ENCODE measurements at places on chromosomes 1 and 21.

GRCh38 chr1:6658359-6659060 lies 33.8 kb downstream of the THAP3 start:
- no peak for DNase-seq

GRCh38 chr1:231053493-231054162 lies 13.6 kb upstream of the FAM89A start:
- no peak for DNase-seq

DNA sequence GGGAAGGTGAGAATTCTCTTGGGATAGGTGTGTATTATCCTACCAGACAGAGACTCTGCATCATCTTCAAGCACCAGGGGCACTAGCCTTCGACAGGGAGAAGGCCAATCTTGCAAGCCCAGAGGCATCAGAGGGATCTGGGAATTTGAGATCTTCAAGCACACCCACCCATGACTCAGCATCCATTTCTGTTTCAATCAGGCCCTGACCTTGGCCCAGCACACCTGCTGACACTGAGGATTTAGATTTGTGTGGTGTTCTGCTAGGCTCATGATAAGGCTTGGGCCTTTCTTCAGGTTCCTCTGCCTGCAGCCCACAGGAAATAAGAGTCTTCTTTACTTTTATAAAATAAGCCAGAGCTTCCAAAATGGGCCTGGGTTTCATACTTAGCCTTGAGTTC lies 6.6 kb upstream of the PCP4 start:
- no peak for DNase-seq

DNA sequence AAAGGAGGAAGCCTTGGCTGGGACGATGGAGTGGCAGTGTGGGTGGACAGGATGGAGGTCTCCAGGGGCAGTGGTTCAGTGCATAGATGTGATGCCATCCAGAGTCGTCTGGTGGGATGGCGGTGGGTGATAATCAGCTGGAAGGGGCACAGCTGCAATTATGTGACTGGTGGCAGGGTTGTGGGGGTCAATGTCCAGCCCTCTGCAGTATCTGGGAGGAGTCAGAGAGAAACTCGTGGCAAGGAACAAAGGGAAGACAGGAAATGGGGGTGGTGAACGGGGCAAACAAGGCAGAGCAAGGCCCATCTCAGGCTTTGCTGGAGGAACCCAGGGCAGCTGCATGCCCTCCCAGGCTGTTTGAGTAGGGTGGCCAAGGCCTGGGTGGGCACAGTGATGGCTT lies 118.3 kb upstream of the USP24 start:
- DNase-seq, result no peak

DNA sequence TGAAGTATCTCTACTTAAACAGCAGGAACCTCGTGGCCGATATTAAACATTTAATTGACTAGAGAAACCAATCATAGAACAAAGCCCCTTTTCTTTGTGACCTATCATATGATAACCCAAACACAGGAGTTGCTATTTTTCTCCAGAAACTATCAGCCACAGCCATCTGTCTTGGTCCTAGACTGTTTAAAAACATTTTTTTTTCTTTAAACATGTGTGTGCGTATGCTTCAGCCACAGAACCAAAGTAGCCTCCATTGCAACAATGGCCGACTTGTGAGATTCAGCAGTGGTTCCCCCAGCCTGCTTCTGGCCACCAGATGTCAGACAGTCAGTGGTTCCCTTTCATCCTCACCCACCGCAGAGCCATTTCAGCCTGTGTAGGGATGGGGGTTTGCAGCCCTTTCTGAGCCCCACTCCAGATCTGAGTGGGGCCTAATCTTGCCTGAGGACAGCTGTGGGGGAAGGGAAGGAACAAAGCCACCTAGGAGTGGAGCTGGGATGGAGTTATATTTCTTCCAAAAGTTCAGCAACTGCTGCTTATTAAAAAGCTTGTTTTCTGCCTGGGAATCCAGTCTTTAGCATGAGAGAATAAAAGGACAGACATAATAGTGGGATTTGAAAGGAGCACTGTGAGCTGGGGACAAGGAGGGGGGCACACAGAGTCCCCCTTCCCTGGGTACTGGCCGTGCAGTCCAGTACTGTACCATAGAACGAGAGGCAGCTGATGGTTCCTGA lies 11.7 kb upstream of the IGSF3 start:
- DNase-seq, result no peak

- no peak for DNase-seq
Measured at GRCh38 chr1:93690341-93690740, 8.7 kb upstream of the BCAR3 start.

GRCh38 chr1:29826646-29827045 lies 590.3 kb downstream of the PTPRU start:
- DNase-seq, result no peak

DNA sequence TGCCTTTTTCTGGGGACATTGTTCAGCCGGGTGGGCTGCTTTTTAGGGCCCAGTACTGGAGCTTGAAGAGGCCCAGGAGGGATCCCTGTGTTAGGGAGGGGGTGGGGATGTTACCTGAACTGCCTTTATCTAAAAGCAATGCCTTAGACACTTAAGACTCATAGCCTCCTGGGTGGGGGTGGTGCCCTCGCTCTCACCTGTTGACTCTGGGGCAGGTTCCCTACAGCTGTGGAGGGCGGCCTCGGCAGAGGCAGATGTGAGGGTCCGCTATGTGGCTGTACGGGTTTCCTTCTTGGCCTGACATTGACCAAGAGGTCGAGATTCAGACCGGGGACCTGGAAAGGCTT lies 716 bp downstream of the INAVA start:
- DNase-seq, result no peak

GRCh38 chr1:8908388-8909151 lies 30.1 kb upstream of the ENO1 start:
- DNase-seq, result no peak

- no peak for DNase-seq
Measured at GRCh38 chr1:32536117-32536516, 3.1 kb upstream of the ZBTB8A start.

GRCh38 chr21:36821032-36821299 lies 122.1 kb downstream of the SIM2 start:
- no peak for DNase-seq

DNA sequence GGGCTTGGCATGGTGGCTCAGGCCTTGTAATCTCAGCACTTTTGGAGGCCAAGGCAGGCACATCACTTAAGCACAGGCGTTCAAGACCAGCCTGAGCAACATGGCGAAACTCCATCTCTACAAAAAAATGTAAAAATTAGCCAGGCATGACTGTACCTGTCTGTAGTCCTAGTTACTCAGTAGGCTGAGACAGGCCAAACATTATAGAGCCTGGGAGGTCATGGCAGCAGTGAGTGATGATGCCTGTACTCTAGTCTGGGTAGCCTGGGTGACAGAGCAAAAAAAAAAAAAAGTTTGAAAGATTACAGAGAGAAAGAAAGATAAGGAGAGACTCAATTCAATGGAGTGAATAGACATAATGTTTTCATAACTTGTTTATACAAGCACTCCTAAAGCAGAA lies 556.5 kb upstream of the BRINP3 start:
- no peak for DNase-seq

DNA sequence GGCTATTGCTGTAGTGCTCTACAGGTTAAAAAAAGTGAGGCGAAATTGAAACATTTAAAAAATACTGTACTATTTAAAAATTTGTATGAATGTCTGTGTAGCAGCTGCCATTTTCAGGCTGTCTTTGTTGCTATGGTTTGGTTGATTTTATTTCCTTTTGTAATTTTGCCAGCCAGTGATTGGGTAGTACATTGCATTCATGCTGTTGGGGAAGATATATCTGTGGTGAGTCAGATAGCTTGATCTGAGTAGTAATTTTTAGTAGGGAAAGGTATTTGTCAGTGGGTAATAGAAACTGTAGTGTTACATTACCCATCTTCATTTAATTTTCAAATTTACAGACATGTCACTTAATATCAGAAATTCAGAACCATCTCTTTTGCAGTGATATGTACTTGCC lies 15.0 kb downstream of the NFIA start:
- DNase-seq, result no peak

- no peak for DNase-seq
Measured at GRCh38 chr21:35469498-35469897, 420.4 kb upstream of the RUNX1 start.

DNA sequence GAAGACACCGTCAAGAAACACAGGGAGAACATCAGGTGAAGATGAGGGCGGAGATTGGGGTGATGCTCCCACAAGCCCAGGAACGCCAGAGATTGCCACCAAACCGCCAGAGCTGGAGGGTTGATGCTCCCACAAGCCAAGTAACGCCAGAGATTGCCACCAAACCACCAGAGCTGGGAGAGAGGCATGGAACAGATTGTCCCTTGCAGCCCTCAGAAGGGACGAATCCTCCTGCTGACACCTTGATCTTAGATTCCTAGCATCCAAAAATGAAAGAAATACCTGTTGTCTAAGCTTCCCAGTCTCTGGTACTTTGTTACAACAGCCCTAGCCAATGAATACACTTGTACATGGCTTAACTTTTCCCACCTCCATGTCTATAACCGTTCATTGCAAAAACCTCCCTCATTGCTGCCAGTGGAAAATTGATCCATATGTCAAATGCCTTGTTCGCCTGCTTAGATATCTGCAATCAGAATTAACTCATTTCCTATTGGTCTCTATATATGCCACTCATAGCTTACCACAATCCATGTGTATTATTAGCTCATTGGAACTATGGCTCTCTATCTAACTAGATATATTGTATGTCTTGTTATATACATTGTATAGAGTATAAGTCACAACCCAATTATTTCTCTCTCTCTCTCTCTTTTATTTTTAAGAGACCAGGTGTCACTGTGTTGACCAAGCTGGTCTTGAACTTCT lies 127.4 kb downstream of the ADSS2 start:
- no peak for DNase-seq

DNA sequence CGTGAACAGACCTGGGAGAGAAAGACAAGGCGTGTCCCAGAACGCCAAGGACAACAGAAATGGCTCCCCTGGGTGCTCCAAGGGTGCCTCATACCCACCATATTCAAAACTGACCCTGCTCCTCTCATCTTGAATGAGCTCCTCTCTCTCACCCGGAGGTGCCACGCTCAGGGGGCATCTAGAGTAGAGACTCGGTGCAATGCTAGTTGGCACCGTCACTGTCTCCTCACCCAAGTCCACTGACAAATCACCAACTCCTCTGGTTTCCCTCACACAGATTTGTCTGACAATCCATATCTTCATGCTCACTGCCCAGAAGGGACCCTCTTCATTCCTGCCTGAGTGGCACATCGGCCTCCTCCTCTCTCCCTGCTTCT lies 5.0 kb downstream of the TMEM125 start:
- DNase-seq, result no peak

- no peak for DNase-seq
Measured at GRCh38 chr21:42555756-42556438, 42.2 kb downstream of the SLC37A1 start.

- no peak for DNase-seq
Measured at GRCh38 chr1:195697130-195697529, 911.1 kb downstream of the KCNT2 start.

DNA sequence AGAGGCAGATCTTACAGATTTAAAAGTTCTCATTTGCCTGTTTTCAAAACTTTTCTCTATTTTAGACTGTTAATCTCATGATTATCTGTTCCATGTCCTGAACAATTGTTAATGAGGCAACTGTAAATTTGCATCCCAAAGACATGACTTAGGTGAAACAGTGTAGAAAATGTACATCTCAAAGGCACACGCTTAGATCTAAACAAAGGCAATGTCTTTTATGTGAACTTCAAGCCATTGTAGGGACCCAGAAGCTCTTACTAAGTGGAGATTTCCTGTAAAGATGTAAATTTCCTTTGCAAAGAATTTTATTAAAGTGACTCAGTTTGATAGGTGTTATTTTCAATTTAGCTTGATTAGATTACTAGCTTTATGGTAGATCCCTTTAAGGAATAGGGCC lies 125.2 kb upstream of the F3 start:
- DNase-seq, result no peak

DNA sequence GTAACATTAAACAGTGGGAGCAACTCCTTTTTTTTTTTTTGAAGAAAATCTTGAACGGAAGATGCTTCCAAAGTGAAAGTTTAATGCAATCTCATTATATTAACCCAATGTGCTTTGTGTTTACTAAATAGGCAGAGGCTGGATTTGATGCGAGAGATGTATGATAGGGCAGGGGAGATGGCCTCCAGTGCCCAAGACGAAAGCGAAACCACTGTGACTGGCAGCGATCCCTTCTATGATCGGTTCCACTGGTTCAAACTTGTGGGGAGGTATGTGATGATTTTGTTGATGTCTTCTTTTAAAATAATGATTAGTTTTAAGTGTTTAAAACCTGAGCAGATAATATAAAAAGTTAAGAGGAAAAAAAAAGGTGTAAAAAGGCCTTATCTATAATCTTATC lies 74.2 kb upstream of the PGD start:
- DNase-seq, result no peak

DNA sequence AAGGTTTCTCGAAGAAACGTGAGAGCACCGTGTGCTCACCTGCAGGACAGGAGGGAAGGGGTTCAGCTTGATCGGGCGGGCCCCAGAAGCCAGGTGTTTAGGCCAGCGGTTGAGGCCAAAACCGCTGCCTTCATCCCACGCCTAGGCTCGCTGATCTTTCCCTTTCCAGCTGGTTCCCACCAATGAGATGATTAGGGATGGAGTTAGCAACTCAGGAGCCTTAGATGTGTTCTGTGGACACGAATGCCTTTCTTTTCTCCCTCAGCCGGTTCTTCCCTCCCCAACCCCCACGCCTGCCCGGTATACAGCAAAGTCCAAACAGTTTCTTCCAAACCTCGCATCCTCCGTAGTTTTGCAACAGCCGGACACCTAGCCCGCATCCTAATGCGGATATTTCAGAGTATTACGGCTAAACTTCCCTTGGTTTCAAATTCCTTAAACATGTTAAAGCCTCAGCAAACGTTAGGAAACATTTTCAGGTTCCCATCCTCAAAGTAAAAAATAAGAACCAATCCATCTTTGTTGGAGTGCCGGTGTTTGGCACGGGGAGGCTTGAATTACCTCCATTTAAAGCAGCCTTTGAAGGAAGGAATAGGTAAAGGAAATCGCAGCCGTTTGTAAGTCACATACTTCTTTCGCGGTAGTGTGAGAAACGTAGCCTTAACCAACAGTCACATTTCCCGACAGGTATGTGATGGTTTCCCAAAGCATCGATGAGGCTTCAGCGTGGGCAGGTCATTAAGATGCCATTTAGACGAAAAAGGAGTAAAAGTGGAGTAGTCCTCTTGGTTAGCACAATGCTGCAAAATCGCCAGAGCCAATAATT lies 1.1 kb downstream of the LRRC8C start:
- no peak for DNase-seq

DNA sequence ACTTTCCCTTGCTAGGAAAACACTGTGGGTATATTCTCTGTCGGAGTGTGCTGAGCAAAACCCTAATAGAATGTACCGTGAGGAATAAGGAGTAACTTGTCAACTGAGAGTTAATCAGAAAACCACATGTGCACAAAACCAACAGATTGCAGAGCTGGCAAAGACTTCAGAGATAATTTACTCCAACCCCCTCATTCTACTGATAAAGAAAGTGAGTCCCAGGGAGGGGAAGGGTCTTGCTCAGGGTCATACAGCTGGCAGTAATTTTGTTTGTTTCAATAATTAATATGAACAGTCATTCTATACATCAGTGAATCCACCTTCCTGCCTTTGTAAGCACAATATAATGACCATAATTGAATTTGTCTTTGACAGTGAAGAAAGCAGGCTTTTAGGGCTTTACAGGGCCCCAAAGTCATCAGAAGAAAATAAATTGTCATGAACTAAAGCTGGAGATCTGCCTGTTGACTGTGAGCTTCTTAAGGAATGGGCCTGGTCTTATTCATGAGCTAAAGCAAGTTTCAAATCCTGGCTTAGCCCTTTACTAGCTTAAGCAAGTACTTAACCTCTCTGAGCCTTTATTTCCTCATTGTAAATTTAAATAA lies 67.2 kb upstream of the HOOK1 start:
- no peak for DNase-seq

All from stimulated activated CD4-positive, alpha-beta T cell treated with anti-CD3 and anti-CD28 coated beads, Interleukin-1b, Interleukin-23, amount 100 ng/mL, for 1 hour (primary cell).